ENCODE measurements at places on chromosomes 6 and 20.
A peak's percentile ranks its signal among the peaks of the same experiment; 100 is the strongest.

DNA sequence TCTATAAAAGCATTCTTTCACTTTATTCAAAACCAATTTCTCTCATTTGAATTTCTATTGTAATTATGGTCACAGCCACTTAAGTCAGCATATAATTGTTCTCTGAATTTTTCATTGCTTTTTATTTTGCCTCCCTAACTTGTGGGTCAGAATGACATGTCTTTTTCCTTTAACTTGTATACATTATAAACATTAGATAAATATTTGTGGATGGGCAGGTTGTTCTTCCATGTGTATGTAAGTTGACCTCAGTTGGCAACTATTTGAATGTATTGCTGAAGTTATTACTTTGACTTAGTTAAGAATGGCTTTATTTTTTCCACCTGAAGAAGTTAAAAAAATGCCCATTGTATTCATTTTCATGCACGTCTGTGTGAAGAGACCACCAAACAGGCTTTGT is 83.0 kb upstream of the MAP3K7 start:
- no peak for DNase-seq

- no peak for DNase-seq
Observed at GRCh38 chr6:140040396-140040795, 665.9 kb upstream of the CITED2 start.

- no peak for DNase-seq
Observed at GRCh38 chr20:41063442-41063841, 34.8 kb downstream of the TOP1 start.

DNA sequence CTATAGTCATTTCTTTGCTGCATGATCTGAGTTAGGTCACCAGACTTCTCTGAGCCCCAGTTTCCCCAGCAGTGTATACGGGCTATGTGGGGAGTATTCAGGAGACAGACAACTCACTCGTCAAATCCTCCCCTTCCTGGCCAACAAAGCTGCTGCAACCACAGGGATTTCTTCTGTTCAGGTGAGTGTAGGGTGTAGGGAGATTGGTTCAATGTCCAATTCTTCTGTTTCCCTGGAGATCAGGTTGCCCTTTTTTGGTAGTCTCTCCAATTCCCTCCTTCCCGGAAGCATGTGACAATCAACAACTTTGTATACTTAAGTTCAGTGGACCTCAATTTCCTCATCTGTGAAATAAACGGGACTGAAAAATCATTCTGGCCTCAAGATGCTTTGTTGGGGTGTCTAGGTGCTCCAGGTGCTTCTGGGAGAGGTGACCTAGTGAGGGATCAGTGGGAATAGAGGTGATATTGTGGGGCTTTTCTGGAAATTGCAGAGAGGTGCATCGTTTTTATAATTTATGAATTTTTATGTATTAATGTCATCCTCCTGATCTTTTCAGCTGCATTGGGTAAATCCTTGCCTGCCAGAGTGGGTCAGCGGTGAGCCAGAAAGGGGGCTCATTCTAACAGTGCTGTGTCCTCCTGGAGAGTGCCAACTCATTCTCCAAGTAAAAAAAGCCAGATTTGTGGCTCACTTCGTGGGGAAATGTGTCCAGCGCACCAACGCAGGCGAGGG is 594 bp upstream of the CDKN1A start:
- DNase-seq = no peak

- no peak for DNase-seq
Observed at GRCh38 chr6:25315194-25316177, 36.3 kb downstream of the CARMIL1 start.

- no peak for DNase-seq
Observed at GRCh38 chr6:137767911-137768690, 99.0 kb upstream of the TNFAIP3 start.

- no peak for DNase-seq
Observed at GRCh38 chr20:61118429-61119224, 133.4 kb upstream of the CDH4 start.

- DNase-seq = no peak
Observed at GRCh38 chr6:100979267-100979666, 98.1 kb upstream of the ASCC3 start.

- DNase-seq = no peak
Observed at GRCh38 chr6:78427386-78427785, 440.0 kb upstream of the IRAK1BP1 start.

DNA sequence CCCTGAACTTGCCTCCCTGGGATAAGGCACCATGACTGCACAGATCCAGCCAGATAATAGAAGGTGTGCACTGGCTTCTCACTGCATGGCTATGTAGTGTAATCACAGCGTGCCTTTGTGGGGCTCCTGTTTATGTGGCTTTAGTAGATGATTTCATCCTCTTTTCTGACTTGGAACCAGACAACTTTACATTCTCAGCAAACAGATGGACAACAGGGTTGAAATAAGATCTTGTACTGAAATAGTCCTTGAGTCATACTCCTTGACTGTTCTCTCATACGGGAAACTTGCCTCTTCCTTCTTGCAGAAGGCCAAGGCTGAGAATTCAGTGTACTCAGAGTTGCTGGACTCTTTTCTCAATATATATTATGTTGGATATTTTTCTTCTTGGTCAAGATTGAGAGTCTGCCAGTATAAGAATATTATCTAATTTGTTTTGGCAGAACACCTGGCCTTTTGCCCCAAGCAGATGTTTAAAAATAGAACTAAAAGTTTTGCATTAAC is 25.0 kb upstream of the RNF144B start:
- no peak for DNase-seq

GRCh38 chr6:137699031-137699683 is 167.9 kb upstream of the TNFAIP3 start:
- no peak for DNase-seq

- no peak for DNase-seq
Observed at GRCh38 chr6:102944475-102944874, 1551.0 kb downstream of the GRIK2 start.

- DNase-seq = peak; percentile 14
Observed at GRCh38 chr6:45959534-45960145, 56.0 kb downstream of the CLIC5 start.

- DNase-seq = no peak
Observed at GRCh38 chr6:97765461-97765860, 482.4 kb upstream of the MMS22L start.

- no peak for DNase-seq
Observed at GRCh38 chr6:84688141-84688873, 76.1 kb downstream of the TBX18 start.

GRCh38 chr6:150636808-150637207 is 37.1 kb downstream of the PLEKHG1 start:
- DNase-seq = no peak

- no peak for DNase-seq
Observed at GRCh38 chr6:151027936-151028838, 162.7 kb downstream of the MTHFD1L start.
